ENCODE measurements at places on chromosomes 1 and 21.

GRCh38 chr1:206823727-206824126, 41.7 kb upstream of the IL20 start:
- no peak for DNase-seq

DNA sequence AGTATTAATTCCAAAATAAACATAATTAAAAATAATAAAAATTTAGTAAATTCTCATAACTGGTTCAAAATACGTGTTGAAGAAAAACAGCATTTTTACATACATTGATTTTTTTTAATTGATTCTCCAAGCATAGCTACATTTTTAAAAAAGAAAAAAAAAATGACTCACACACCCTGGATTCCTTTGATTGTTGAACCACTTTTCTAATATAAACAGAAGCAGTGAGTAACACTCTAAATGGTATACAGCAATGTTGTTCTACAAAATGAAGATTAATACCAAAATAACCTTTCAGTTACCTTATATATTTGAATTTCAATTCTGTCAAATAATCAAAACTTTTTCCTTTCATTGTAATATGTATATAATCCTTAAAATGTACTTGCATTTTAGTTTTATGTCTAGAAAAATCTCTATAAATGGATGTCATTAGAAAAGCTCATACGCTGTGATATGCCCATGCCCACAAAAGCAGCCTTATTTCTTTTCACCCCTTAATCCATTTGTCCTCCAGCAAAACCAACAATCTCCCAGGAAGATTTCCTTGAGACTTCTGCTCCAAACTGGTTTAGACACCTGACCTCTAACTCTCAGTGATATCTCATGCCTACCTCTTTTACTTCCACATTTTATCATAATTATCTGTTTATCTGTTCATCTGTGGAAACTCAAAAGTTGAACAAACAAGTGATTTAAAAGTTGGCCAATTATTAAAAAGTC, 246.4 kb upstream of the NR5A2 start:
- DNase-seq, result peak; percentile 8

GRCh38 chr1:6822530-6823359, 37.5 kb downstream of the CAMTA1 start:
- DNase-seq, result no peak

DNA sequence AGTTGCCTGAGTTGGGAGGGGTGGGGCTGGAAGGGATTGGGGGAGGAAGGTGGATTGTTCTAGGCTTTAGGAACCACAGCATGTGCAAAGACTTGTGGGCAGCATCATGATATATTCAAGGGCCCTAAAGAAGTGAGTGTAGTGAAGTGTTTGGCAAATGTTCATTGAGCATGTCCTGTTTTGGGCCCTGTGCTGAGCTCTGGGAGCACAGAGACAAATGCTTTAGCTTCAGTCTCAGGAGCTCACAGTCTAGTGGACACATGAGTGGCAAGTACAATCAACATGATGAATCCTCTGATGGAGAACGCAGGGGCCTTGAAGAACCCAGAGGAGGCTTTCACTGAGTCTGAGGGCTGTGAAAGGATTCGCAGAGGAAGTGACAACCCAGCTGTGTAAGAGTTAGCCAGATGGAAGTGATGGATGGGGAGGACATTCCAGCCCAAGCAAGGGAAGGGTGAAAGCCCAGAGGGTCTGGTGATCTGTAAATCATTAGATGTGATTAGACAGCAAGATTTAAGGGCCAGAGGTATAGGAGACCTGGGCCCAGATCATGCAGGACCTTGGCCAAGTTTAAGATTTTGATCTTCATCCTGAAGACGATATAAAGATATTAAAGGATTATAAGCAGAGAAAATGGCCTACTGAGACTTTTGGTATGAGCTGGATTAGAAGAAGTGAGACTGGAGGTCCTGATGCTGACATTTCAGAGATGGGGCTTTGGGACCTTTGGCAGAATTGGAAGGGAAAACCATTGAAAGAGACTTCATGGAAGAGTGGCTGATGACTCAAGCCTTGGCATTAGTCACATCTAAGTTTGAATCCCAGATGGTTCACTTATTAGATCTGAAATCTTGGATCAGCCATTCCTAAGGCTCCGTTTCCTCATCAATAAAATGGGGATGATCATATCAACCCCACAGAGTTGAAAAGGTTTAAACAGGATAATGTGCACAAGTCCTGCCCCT, 4.6 kb downstream of the IPO13 start:
- peak; percentile 18 for DNase-seq

DNA sequence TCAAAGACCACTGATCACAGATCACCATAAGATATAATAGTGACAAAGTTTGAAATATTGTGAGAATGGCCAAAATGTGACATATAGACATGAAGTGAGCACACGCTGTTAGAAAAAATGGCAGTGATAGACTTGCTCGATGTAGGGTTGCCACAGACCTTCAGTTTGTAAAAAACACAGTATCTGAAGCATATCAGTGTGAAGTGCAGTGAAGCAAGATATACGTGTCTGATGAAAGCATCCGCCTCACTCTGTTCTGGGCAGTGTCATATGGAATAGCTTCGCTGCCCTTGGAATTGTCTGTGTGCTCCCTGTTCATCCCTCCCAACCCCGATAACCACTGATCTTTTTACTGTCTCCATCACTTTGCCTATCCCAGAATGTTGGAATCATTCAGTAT, 50.7 kb downstream of the GALNT2 start:
- DNase-seq, result no peak

DNA sequence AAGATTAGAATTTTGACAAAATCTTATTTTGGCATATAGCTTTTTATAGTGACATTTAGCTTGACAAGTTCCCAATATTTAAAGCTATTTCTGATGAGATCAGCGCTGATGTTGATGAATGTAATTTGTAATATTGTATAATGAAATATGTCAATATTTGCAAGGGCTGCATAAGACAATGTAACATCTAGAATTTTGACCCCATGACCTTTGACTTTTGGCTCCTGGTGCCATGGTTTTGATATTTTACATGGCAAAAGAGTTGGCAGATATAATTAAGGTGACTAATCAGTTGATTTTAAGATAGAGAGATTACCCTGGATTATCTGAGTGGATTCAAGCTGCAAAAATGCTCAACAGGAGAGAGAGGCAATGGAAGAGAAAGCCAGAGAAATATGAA, 63.9 kb downstream of the DUSP10 start:
- no peak for DNase-seq

DNA sequence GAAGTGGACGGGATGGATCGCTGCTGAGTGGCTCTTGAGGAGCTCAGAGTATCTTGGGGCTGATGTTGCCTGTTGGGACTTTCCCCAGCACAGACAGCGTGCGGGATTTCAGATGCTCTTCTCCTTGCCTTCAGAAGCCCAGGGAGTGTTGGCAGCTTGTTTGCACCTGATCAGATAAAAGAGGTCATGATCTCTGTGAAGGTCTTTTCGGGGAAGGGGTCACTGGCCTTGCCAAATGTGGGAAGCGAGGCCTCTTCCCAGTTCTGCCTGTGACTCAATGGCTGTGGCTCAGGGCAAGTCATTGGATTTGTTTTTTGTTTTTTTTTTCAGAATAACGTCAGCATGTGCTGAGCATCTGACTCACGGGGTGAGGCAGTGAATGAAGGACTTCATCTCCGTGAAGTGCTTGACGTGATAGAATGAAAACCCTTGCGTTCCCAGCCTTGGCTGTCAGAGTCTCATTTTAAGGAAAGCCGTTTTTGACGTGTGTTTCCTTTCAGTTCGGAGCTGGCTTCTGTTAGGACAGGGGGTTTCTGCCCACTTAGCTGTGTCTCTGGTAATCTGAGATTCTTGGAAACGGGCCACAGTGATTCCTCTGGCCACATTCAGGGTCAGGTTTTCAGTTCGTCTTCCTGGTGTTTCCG, 46.7 kb downstream of the GALNT2 start:
- DNase-seq, result peak; percentile 89

DNA sequence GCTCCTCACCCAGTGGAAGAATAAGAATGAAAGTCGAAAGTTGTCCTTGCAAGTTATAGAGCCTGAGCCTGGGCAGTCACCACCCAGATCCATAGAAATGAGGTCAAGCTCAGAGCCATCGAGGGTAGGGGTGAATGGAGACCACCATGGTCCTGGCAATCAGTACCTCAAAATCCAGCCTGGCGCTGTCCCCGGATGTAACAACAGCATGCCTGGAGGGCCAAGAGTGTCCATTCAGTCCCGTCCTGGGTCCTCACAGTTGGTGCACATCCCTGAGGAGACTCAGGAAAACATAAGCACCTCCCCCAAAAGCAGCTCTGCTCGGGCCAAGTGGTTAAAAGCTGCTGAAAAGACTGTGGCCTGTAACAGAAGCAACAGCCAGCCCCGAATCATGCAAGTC, 41.8 kb downstream of the PLPPR4 start:
- DNase-seq, result no peak

- DNase-seq, result peak; percentile 38
These were observed 52.8 kb upstream of the TBX15 start for GRCh38 chr1:119040906-119041305.

- DNase-seq, result no peak
These were observed 20.8 kb downstream of the OBSCN start for GRCh38 chr1:228228601-228229074.

DNA sequence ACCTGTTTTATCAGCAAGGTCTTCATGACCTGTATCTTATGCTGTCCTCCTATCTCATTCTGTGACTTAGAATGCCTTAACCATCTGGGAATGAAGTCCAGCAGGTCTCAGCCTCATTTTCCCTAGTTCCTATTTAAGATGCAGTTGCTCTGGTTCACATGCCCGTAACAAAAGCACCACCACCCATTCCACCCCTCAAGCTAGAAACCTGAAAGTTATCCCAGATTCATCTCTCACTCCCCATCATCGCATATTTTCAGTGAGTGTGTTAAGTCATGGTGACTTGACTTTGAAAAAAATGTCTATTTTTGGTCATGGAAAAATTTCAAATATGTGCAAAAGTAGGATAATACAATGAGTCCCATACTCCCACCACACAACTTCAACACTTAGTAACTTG, 11.7 kb downstream of the HMGN2 start:
- DNase-seq, result peak; percentile 28

GRCh38 chr1:111754984-111755330, 744 bp upstream of the DDX20 start:
- peak; percentile 54 for DNase-seq
